Keratinocyte (primary cell): ENCODE measurements at places on chromosomes 11 and 22.

GRCh38 chr11:20042045-20042639 lies 118.1 kb downstream of the DBX1 start:
- no peak for DNase-seq

DNA sequence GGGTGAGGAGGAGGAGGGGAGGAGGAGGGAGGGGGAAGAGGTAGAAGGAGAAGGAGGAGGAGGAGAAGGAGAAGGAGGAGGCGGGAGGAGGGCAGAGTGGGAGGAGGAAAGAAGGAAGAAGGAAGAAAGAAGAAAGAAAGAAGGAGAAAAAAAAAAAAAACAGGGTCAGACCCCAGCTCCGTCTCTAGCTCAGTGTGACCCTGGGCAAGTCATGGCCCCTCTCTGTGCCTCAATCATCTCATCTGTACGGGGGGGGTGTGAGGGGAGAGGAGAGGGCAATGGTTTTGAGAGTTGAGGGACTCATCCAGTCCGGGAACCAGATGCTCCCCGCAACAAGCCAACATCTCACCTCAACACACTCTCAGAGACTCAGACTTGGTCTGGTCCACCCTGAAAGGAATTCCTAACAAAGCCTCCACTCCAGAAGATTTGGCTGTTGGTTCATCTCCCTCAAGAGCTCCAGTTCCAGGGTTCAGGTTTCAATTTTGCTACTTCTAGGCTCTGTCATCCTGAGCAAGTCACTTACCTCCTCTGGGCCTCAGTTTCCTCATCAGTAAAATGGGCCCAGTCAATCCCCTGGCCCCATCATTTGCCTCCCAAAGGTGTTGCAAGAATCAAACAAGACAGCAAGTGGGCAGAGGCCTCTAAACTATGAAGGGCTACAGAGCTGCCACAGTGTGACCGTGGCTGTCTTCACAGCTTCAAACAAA lies 7.7 kb downstream of the CARD10 start:
- DNase-seq = no peak

DNA sequence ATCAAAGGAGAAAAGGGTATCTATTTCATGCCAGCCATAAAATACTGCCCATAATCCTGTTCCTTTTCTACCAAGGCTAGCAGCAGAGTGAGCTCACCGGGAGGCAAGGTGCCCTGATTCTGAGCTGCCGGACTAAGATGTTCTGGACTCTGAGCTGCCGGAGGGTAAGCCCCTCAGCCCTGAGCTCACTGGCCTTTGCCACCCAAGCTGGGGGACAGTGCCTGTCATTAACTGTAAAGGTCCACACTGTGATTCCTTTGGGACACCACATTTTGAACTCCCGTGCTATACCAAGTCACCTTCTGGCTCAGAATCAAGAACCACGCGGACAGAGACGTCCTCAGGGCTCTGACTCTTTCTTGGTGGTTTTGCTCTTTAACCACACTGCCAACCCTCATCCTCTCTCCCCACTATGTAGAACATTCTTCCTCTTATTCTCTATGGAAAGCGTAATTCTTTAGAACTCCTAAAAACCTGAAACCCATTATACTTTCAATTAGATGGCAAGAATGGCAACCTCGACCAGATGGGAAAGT lies 88.4 kb upstream of the BID start:
- DNase-seq = no peak

GRCh38 chr11:75801362-75802020 lies 13.5 kb upstream of the UVRAG start:
- no peak for DNase-seq

GRCh38 chr22:33401291-33401690 lies 343.1 kb upstream of the SYN3 start:
- DNase-seq = no peak

- DNase-seq = no peak
Observed at GRCh38 chr11:41392596-41392995, 66.9 kb downstream of the LRRC4C start.

DNA sequence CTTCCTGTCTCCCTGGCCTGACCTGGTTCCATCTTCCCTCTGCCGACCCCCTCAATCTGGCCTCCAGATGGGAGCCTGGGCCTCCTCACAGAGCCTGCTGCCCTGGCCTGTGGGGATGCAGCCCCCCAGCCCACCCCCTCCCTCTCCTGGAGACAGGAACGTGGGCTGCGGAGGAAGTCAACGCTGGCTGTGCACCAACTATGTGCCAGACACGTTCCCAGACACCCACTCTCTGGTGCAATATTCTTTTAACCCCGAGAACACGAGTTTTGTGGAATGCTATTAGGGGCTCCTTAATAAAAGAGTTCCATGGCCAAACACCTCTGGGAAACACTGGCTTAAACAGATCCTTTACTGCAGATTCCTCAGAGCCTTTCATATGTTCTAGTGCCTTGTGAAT lies 15.9 kb downstream of the WNT11 start:
- DNase-seq = no peak

DNA sequence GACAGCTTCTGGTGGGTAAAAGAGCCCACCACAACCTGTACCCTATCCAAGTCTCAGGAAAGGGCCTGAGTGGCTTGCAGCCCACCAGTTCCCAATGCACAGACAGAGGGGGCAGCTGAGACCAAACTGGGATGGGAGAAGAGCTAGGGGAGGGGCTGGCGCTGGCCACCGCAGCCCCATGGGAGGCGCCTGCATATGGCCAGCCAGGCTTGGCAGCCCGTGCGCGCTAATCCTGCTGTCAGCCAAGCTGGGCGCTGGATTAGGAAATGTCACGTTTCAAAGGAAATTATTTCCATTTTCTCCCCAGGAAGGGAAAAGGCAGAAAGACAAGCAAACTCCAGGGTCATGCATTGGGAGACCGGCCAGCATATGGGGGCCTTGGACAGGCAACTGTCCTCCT lies 236.8 kb downstream of the BUD13 start:
- no peak for DNase-seq

GRCh38 chr11:126898802-126899201 lies 101.8 kb downstream of the KIRREL3 start:
- DNase-seq = no peak

GRCh38 chr11:133955945-133956421 lies 785 bp downstream of the IGSF9B start:
- no peak for DNase-seq

DNA sequence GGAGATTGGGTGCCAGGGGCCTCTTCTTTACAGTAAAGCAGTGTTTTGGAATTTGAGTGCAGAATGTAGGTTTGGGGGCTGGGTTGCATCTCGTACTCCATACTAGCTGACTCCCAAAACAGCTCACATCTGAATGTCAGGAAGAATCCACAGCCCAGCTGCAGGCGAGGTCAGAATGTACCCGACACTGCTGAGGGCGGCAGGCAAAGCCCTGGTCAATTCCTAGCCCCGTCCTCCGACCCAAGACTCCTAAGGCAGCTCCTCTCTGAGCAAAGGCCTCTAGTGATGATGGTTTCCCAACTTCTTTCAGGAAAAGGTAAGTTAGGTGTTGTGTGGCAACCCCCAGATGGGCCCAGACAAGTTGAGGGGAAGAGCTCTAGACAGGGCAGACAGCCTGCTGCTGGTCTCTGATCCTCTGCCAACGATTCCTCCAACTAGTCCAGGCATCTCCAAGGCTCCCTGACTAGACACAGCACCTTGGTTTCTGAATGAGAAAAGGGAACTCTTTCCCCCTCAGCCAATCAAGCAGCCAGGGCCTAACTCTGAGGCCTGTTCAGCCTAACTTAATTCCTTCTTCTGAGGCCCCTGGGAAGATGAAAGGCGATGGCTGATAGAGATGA lies 8.6 kb downstream of the LARGE2 start:
- peak; percentile 65 for DNase-seq

- no peak for DNase-seq
Observed at GRCh38 chr11:73875380-73875779, 1.3 kb downstream of the COA4 start.

DNA sequence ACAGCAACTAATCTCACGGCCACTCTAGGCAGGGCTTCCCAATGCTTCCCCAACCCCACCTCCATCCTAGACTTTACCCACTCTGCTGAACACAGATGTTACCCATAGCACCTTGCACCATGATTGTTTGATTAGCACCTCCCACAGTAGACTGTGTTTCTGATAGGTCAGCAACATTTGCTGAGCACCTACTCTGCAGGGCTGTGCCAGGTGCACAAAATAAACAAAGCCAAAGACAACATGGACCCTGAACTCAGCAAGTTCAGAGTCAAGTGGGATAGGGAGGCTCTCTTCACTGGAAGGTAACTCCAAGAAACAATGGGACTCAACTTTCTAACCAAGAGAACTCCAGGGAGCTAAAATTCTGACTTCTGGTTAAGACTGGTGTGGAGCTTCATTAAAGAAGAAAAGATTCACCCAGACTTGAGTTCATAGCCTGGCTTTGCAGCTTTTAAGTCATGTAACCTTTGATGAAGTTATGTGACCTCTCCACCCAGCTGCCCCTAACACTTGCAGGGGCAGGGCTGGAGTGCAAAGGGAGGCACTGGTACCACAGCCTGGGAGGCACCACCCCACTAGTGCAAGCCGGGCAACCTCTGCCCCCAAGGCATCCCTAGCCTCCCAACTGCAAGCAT lies 6.7 kb upstream of the RTN4RL2 start:
- DNase-seq = no peak

DNA sequence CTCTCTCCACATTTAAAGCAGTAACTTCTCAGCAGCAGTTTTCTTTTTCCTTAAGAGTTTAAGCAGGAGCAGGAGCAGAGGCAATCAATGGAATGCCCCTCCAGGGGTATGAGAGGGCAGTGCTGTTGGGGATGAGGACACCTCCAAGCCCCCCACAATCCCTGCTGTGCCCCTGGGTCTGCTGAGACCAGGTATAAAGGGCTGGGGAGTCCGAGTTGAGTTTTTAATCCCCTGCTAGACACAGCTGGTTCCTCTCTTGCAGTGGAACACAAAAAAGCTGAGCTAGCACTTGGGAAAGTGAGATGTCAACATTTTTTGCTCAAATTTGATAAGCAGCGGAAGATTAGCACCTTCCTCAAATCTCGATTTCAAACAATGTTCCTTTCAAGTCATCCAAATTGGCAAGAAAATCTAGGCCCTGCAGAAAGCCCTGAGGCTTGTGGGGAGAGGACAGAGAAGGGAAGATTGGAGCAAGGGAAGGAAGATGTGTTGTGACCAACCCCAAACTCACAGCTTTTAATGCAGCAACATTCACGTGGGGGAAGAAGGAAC lies 581.9 kb downstream of the SOX6 start:
- DNase-seq = no peak

- no peak for DNase-seq
Observed at GRCh38 chr11:65637794-65638419, at the start of gene SIPA1. Gene SIPA1 (plus strand): TSS chr11:65638101. CDS start chr11:65640922, 2,821 bp downstream.

DNA sequence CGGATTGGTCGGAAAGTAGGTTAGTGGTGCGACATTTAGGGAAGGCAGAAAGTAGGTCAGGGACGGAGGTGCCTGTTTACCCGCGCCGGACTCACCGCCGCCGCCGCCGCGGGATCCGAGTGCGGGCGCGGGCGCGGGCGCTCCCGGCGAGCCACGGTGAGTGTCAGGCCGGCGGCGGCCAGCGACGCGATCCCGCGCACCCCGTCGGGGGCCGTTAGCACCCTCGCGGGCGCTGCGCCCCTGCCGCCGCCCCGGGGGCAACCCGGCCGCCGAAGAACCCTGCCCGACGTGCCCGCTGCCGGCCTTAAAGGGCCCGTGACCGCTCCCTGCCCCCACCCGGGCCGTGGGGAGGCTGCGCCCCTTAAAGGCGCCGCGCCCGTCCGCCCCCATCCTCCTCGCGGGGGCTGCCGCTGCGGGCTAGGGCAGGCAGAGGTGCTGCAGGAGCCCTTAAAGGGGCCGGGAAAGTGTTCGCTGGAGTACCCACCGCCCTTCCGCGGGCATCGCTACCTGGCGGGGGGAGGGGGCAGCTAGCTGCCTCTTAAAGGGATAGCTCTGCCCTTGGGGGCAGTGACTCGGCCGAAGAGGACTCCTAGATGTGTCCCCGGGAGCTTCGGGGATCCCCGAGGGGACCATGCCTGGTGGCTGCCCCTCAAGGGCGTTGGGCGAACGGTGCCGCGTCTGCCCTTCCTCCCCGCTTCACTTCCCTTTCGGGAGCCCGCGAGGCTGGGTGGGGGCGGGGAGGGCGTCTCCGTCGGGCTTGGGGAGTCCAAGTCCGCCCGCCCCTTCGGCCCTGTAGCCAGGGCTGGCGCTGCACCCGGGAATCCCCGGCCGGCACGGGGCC lies at the start of gene BMAL1:
Gene BMAL1 (plus strand): TSS at position 23 of the 841 bp plus-strand sequence. CDS start 76,519 bp downstream, outside the sequence.
- DNase-seq = no peak

DNA sequence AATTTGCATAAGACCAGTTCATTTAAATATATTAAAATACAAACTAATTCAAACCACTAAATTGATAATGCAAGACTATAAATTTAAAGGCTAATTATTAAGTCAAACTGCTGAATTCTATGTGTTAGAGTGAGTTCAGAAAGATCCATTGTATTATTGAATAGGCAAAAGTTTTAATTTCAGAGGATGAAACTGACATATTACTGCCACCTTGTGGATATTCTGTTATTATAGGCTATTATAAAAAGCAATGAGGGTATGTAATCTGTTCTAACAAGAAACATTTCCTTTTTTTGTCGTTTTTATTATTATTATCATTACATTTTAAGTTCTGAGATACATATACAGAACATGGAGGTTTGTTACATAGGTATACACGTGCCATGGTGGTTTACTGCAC lies 20.9 kb upstream of the NAALAD2 start:
- DNase-seq = no peak

DNA sequence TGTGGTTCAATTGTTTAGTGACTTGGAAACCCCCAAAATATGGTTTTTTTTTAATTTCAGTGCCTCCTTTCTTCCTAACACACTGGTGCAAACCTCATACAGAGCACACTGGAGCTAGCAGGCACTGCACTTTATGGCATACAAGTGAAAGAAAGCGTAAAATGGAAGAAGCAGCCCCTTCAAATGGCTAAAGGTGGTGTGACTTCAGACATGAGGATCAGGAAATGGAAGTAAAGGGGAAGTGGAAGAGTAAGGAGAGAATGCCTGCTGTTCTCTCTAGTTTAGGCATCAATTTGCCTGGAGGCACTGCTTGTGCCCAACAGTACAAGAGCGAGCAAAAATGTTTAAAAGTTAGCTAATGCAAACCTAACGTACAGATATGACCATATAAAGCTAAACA lies 5.7 kb downstream of the RSF1 start:
- DNase-seq = no peak

DNA sequence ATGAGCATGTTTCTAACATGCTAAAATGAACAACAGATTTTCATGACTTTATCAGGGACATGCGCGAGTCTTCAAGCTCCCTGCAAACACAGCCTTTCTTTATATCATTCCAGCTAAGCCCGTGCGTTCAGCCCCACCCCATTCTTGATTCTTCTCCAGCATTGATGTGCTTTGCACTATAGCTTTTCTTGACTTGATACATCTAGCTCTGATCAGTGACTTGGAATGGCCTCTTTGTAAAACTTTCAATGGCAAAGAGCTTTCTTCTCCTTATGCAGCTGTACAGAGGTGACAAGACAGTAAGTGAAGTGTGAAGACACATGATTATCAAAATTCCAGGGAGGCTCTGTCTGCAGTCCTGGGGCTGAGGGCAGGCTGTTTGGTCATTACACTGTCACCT lies 561.0 kb downstream of the OPCML start:
- no peak for DNase-seq

DNA sequence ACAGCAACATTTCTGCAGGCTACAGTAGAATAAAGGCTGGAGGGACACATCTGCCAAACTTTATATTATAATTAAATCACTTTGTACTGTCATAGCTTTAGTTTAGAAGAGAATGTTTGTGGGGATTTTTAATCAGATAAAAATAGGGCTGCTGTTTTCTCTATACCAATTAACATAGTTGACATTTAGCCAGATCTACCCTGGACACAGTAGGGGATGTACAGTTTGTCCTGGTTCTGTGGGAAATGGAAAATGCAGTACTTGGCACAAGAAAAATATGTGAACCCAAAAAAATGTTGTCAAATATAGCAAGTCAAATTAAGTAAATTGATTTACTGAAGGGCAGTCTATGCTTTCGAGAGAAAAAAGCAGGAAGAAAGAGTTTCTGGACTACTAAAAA lies 20.8 kb upstream of the PICALM start:
- no peak for DNase-seq

GRCh38 chr22:28008056-28008455 lies 89.0 kb upstream of the PITPNB start:
- no peak for DNase-seq
